A549 treated with Mapracorat at 1 μM for 4 hours (cell line): ENCODE measurements at places on chromosomes 7 and 10. TPM values are rescaled to one million over a fixed set of nuclear protein-coding genes. Genes with fewer than 3 reads are reported as not detected.

The ACBD7 gene
- 0.81 to 1.3 TPM (median 0.95 TPM) in 5 replicates for total RNA-seq

The AZGP1 gene
- 0.13 TPM in 1 of 5 replicates, not detected in the others for total RNA-seq

The POM121L12 gene
- total RNA-seq = not detected in 5 replicates

The CAV2 gene
- total RNA-seq = 154 to 204 TPM (median 186 TPM) in 5 replicates

The IQUB gene
- 0.06 to 0.11 TPM (median 0.09 TPM) in 4 of 5 replicates, not detected in the other for total RNA-seq

The CYP3A7 gene
- 0.06 to 0.07 TPM in 2 of 5 replicates, not detected in the others for total RNA-seq

The ALOX5 gene
- 0.25 to 0.83 TPM (median 0.36 TPM) in 5 replicates for total RNA-seq

The EPHA1 gene
- total RNA-seq = 0.22 TPM in 1 of 5 replicates, not detected in the others

The SPAM1 gene
- total RNA-seq = not detected in 5 replicates
